GM12891 (cell line): ENCODE measurements at places on chromosomes 2 and 18.

DNA sequence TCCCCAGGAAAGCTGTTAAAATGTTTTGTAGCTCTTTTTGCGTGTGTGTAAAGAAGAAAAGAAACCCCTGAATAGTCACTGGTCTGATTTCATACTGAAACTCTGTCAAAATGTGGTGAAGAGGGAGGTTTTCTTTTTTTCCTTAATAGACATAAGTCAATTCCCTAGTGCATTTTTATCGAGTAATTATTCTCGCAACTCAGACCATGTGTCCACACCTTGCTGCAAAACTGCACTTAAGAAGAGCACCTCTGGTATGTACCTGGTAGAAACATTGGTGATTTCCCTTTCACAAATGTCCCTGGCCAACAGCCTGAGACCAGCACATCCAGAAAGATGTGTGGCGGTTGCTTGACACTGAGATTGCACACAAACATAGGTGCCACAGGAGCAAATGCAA lies 159.9 kb downstream of the ZNF521 start:
- DNase-seq, result no peak

- DNase-seq, result no peak
These were observed 36.9 kb downstream of the MBP start for GRCh38 chr18:77095391-77096371.

GRCh38 chr18:12460874-12461273 lies 53.1 kb downstream of the PRELID3A start:
- DNase-seq, result no peak

GRCh38 chr2:135899567-135899966 lies 23.3 kb upstream of the MCM6 start:
- no peak for DNase-seq

GRCh38 chr2:179981085-179981484 lies 26.0 kb downstream of the CWC22 start:
- no peak for DNase-seq

DNA sequence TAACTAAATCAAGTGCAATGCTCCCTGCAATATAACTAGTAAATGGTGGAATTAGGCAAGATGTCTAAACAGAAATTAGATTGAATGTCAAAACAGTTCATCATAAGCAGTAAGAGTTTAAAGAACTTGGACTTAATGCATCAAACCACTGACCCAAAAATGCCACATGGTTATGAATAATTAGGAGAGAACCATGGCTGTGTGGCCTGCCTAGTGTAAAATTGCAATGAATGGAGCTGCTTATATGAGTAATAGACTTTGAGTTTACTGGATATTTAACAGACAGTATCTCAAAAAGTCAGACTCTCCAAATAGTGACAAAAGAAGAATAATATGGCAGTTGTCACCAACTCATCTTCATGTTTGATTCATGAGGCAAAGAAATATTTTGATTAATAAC lies 101.6 kb upstream of the COL5A2 start:
- DNase-seq, result no peak

- DNase-seq, result no peak
These were observed 17.1 kb downstream of the ZFP36L2 start for GRCh38 chr2:43209204-43209717.

DNA sequence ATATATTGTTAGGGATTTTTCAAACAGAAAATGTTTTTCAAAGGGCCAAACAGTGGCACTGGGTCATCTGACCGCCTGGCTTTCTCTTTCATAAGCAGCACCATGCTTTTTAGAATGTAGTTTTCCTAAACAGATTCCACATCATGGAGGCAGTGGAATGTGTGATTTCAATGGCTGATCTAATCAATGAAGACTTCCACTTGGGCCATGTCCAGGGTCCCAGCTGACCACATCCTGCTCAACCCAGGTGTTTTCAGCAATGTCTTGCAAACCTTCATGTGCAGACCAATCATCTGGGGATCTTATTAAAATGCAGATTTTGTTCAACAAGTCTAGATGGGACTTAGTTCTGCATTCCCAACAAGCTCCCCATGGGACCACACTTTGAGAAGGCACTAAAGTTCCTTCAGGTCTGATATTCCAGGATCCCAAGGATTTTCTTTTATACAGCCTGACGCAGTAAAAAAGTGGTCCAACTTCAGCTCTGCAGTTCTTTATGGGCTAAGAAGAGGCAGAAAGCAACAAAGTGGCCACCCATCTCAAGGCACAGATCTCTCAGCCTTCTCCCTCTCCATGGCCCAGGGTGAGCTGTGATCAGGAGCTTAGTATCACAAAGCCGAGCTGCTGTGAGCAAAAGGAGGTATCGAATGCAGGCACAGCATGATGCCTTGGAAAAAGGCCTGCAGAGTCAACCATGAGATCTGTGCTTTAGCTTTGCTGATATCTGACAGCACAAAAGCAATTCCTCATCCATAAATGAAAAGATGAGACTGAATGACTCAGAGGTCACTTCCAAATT lies 3.7 kb downstream of the ALKAL2 start:
- DNase-seq, result no peak

DNA sequence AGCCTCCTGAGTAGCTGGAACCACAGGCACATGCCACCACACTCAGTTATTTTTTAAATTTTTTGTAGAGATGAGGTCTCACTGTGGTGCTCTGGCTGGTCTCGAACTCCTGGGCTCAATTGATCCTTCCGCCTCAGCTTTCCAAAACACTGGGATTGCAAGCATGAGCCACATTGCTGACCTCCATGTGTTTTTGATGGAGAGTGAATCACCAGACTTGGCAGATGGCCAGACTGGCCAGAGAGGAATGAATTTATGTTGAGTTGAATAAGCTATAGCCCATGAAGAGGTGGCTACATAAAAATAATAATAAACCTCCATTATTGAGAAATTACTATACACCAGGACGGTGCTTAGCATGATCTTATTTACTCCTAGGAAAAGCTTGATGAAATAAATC lies 91.5 kb downstream of the MREG start:
- no peak for DNase-seq

- no peak for DNase-seq
These were observed 20.0 kb upstream of the STAT4 start for GRCh38 chr2:191170773-191171172.
